ENCODE measurements at places on chromosomes 4 and X.

DNA sequence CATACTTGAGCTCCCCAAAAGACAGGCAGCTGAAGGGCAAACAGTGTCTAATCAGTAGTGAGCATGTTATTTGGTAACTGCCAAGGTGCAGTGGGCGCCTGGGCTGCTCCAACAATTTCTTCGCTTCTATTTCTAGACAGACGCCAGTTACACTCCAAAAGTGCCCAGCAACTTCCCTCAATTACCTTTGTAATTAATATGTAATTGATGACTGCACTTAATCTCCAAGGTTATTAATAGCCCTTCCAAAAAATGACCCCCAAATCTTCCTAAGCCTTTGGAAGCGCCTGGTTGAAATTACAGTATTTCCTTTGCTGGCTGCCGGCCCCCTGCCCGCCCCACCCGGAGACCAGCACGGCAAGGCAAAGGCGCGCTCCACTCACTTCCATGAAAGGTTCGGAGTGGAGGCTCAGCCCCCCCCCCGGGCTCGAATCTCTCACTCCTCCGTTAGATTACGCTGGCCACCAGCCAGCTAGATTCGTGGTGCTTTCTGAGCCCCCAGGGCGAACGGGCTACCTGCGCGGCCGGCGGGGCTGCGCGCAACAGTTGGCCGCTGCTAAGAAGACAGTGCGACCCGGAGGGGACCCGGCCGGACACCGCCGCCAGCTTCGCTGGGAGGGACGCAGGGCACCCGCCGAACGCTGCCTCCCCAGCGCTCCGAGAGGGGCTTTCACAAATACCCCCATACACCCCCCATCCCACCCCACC is 1.9 kb downstream of the GPC4 start:
- DNase-seq: no peak

DNA sequence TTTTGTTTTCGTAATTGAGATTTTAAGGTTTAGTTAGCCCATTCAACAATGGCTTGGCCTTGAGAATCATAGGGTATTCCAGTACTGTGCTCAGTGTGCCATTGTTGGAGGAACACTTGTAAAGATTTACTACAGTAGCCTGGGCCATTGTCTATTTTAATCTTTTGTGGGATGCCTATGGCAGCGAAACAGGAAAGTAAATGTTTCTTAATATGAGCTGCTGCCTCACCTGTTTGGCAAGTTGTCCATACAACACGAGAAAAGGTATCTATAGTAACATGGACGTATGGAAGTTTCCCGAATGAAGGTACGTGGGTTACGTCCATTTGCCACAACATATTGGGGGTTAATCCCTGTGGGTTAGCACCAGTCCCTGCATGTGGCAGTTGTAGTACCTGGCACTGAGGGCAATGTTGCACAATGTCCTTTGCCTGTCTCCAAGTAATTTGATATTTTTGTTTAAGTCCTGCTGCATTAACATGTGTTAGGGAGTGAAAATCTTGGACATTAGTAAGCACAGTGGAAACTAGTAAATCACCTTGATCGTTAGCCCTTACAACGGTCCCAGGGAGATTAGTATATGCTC is 38.6 kb upstream of the AADAT start:
- no peak for DNase-seq

DNA sequence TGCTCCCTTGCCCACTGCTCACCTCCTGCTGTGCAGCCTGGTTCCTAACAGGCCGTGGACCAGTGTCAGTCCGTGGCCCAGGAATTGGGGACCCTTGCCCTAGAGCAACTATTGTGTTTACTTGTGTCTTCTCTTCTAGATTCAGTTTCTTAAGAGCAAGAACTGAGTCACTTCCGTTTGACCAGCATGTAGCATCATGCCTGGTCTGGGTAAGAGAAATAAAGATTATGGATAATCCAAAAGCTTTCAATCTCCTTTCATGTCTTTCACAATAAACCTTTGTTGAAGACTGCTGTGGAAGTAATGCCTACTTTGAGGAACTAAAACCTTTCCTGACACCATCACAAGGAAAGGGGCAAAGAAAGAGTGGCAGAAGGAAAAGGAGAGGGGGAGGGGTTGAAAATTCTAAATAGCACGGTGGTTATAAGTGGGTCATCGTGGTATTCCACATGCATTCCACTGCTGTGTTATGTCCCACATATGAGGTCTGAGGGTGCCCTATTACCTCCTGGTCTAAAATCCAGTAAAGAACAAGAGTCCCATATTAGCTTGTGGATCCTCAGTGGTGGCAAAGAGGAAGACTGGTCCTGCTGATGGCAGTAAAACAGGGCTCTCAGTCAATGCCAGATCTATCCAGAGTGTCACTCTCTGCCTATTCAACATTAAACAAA is 133.4 kb downstream of the RASL11B start:
- DNase-seq: no peak

GRCh38 chr4:111761531-111761930 is 383.7 kb upstream of the FAM241A start:
- DNase-seq: no peak

- DNase-seq: no peak
Observed at GRCh38 chrX:108223585-108223984, 132.0 kb downstream of the ATG4A start.

DNA sequence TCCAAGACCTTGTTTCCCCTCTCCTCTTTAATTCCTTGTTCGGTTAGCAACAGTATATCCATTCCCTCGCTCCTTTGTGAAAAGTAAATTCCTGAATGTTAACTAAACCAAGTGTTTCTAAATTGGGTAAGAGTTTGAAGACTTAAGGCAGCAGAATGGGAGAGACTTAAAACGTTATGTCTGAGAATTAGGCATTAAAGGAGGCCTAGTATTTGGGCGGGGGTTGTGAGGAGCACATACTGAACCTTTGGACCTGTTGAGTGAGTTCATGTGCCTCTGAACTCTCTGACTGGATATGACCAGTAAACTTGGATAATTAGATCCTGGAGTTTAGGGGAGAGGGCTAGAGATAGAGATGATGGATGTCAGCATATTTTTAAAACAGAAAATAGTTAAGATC is 1.2 kb downstream of the MSMO1 start:
- DNase-seq: no peak

DNA sequence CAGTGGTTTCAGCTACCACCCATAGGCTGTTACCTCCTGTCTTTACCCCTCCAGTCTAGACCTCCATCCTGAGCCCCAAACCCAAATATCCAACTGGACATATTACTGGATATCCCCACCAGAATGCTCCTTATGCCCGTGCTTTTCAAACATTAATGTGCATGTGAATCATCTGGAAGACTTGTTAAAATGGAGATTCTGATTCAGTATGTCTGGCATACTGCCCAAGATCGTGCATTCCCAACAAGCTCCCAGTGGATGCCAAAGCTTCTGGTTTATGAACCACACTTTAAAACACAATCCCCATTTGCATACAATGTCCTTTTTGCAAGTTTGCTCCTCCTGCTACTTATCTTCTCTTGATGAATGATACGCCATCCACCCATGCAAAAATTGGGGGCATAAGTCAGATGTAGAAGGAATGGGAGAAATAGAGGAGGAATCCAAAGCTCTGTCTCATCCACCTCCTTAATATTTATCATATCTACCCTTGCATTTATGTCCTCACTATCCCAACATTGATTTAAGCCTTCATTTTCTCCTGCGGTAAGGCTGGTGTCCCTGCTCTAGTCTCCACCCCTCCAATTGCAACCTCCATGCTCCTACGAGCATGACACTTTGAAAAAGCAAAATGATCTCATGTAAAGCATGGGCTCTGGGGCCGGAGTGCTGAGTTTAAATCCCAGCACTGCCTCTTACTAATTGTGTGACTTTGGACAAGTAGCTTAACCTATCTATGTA is 7.4 kb upstream of the PGRMC1 start:
- DNase-seq: no peak

DNA sequence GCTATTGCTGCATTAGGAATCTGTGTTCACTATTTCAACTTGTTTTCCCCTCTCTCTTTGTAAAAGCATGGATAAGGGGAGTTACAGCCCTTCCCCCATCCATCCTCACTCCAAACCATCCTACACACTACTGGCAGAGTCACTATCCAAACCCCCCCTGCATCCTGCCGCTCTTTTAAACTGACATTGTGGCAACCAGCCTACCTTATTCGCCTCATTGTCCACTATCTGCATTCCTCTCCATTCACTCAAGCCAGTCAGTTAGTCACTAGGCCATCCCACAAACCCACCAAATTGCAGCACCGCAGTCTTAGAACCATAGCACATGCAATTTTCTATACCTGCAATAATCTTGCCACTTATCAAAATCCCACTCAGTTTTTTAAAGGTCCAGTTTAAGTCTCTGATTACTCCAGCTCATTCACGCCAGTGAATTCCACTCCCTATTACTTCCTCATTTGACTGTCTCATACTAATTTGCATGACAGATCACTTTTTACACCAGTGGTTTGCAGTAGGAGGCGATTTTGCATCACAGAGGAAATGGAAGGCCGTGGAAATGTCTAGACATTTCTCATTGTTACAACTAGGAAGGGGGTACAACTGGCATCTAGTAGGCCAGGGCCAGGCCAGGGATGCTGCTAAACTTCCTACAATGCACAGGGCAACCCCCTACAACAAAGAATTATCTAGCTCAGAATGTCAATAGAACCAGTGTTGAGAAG is 181.8 kb downstream of the HS6ST2 start:
- no peak for DNase-seq

GRCh38 chr4:141140391-141141200 is 7.3 kb upstream of the RNF150 start:
- no peak for DNase-seq

DNA sequence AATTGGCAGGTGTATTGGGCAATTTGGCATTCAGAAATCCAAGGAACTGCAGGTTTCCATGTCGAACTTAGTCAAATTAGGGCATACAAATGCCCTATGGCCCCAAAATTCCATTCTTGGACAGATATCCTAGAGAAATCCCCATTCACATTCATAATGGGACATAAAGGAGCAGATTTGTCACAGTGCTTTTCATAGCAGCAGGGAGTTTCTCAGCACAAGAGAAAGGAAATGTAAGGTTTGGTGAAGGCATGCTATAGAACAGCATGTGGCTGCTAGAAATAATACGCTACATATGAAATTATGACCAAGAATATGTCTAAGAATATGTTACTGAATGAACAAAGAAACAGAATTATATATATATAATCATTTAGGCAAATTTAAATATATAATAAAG is 437.5 kb upstream of the BOD1L1 start:
- no peak for DNase-seq

DNA sequence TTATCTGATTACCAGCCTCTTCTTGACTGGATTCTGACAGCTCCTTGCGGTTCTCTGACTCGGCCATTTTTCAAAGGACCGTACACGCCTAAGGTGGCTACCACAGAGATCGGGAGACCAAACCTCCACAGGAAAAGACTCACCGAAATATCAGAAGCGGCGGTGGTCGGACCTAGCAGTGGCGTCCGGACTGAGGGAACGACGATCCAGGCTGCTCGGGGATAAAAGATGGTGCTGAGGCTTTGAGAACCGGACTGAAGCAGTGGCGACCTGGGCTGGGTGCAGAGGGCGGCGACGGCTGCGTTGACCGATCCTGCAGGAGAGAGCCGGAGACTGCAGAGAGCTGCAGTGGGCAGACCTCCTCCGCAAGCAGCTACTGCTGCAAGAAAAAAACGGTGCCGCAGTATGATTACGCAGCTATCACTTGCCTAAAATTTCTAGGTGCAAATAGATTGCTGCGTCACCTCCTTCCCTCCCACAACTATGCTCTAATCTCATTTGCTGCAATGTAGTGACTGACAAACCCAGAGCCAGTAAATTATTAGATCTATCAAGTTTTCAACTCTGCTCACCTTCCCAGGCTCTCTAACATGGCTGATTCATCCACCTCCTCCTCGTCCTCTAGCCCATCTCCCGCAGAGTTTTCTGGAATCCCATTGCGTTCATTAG is at the start of gene NAP1L2:
Gene NAP1L2, minus strand, starts transcription at position 426 of the 669 bp plus-strand sequence. Its CDS starts 359 bp downstream, at position 67.
- DNase-seq: peak; percentile 50

- peak; percentile 87 for DNase-seq
Observed at GRCh38 chr4:87559090-87559837, 30.1 kb upstream of the SPARCL1 start.

DNA sequence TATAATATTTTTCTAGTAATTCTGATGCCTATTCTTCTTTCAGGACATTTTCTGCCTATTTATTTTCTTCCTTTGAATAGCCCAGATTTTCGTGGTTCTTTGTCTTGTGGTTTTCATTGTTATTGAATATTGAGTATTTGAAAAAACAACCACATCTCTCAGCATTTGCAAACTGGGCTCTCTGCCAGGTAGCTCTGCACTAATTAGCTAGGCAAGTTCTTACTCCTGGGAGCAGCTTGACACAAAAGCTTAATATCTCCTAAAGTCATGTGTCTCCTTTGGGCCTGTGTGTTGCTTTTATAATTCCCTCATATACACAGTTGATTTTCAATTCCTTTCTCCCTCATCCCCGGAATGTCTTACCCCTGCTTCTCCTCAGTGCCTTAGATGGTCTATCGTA is 413.5 kb upstream of the GRIA3 start:
- no peak for DNase-seq

DNA sequence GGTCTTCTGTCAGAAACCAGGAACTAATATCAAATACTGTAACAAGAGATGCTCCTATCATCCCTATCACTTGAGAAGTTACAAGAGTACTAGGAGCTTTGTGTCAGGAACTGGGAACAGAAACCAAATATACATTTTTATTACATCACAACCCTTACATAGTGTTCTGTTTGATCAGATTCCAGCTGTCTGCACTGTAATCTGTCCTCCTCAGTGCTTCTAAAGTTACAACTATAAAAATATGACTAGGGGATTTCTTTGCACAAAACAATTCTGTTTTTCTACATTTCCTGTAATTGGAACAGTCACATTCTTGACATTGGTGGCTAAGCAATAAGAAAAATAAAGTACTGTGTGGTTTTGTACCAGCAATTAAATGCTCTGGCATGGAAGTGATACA is 686.0 kb downstream of the PDHA2 start:
- no peak for DNase-seq

- DNase-seq: no peak
Observed at GRCh38 chr4:126772662-126773061, 860.1 kb upstream of the INTU start.

GRCh38 chr4:4818415-4819212 is 40.9 kb upstream of the MSX1 start:
- no peak for DNase-seq

GRCh38 chr4:36308150-36308549 is 26.7 kb downstream of the DTHD1 start:
- DNase-seq: no peak

GRCh38 chrX:106791495-106791894 is 11.0 kb upstream of the TBC1D8B start:
- no peak for DNase-seq

DNA sequence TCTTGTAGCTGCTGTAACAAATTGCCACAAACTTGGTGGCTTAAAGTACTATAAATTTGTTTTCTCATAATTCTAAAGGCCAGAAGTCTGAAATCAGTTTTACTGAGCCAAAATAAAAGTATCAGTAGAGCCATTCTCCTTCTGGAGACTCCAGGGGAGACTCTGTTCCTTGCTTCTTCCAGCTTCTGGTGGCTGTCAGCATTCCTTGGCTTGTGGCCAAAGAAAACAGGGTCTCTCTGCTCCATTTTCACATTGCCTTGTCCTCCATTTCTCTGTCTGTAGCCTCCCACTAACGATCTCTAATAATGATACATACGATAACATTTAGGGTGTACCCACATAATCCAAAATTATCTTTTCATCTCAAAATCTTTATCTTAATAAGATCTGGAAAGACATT is 200.4 kb downstream of the MAB21L2 start:
- DNase-seq: no peak

All from activated CD8-positive, alpha-beta memory T cell treated with anti-CD3 and anti-CD28 coated beads, Interleukin-2, amount 10 ng/mL, durations not matched to agents 7 days and 5 days (primary cell).